ENCODE measurements at places on chromosomes 4 and X.

DNA sequence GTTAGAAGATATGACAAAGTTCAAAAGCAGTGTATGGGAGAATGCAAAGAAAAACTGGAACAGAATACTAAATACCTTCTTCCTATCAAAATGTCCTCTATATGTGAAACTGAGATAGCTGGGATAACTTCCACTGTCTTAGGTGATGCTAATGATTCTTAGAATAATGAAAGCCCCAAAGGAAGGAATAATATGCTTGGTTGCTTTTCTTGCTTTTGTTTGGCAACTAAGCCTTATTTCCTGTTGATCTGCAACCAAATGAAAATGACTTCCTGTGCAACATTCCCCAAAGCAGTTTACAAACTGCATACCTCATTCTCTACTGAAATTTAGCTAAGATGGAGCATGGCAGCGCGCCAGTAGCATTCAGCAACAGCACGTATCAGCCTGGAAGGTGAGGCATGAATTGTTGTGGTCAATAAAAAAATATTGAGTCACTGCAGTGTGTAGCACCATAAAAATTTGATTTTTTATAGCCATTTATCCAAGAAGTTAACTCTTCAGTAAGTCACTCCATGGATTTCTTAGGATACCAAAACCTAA, 18.7 kb downstream of the NDNF start:
- DNase-seq, result peak; percentile 40

DNA sequence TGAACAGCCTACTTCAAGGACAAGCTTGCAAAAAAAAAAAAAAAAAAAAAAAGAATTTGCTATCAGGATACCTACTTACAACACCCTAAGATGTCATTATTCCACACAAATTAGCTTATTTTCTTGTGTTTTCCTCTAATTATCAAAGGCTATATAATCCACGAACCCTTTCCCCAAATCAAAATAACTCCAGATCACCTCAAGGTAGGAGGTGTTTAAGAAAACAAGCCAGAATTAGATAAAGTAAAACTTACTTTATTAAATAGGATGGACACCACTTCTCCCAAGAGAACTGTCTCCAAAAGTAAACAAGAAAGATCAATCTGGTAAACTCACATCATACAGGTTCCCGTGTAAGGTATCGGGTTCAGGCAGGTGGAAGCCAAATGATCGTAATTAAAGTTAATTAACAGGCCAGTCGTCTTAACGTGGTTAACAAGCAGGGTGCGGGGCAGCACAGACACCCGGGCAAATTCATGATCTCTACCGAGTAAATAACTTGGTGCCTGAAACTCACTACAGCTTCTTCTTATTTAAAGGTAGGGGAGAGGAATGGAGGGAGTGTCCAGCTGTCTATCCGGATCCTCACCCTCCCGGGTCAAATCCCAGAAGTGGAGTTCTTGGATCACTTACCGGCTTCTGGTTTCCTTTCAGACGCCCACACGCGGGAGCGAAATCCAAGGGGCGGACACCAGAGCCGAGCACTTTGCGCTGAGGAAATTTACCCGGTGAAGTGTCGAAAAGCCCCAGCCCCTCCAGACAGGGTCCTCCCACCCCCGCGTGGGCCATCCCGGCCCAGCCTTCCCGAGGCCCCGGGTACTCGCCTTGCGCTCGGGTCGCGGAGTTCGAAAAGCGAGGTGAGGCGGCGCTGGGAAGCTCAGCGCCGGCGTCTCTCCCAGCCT, 708 bp downstream of the ARAP2 start:
- DNase-seq, result peak; percentile 20

GRCh38 chr4:14434483-14434882, 567.8 kb upstream of the CPEB2 start:
- peak; percentile 27 for DNase-seq

- peak; percentile 92 for DNase-seq
Measured at GRCh38 chr4:23728393-23728792, 161.5 kb downstream of the PPARGC1A start.

DNA sequence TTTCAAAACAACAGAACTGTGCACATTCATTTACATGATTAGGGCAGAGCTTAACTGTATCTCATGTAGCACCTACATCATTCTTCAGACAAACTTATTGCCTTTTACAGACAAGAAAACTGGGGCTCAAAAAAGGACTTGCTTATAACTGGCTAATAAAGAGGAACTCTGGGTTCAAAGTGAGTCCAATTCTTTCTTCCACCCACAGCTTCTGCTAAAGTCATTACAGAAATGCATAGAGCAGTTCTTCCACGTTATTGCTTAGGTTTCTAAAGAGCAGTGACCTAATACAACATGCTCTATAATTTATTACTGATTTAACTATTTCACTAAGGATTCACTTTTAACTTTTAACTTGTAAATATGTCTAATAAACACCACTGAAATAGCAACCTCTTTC, 60.6 kb downstream of the ELOVL6 start:
- DNase-seq, result no peak

DNA sequence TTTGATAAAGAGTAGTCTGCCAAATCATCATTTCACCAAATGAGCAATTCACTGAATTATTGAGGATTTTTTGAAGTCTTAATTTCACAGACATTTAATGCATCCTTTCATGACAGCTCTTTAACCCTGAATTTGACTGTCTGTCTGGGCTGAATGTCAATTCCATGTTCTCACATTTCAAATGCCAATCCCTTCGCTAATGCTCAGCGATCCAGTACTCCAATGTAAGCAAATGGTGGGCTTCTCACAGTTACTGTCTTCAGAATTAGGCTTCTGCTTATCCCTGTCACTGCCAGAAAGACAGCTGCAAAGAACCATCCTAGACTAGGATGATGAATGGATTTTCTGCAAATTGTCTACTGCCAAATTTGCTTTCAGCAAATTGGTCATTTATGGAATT, 36.2 kb upstream of the USP38 start:
- DNase-seq, result no peak

DNA sequence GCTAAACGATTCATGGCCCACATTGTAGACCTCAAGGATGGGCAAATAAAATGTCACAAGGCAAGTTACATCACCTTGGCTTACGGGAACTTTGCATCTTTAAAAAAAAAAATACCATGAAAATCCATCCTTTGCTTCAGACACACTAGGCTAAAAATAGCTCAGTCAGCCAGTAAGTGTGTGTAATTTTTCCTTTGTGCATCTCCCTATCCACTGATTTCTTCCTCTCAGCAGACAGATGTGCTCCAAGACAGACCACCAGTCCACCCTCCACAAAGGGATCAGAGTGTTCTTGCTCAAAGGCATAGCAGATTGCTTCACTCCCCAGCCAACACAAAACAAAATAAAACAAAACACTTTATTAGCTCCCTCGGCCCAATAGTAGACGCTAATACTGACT, 14.6 kb downstream of the LDB2 start:
- no peak for DNase-seq

DNA sequence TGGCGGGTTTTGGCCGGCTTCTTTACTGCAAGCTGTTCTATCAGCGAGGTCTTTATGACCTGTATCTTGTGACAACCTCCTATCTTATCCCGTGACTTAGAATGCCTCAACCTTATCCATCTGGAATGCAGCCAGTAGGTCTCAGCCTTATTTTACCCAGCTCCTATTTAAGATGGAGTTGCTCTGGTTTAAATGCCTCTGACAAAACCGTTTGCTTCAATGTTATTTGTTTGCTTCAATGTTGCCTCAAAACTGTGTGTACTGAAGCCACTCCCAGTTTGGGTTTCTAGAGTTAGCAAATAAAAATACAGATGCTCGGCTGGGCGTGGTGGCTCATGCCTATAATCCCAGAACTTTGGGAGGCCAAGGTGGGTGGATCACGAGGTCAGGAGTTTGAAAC, 51.6 kb downstream of the ZNF518B start:
- DNase-seq, result no peak

DNA sequence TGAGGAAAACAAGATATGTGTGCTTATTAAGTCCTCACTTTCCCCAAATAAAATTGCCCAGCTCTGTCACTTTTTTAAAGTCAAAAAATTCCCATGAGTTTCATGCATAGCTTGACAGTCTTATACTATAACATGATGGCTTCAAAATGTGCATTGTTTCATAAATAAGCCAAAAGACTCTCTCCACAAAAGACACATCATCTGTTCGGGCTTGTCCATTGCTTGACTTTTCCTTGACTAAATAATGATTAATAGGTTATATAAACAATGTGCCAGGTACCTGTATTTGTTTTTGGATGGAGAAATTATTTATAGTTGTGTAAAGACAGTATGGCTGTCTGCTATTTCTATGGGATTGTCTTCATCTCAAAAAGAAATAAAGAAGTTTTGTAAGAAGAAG, 329.2 kb upstream of the KLF3 start:
- DNase-seq, result no peak

- no peak for DNase-seq
Measured at GRCh38 chr4:102356562-102357202, 11.4 kb upstream of the SLC39A8 start.

DNA sequence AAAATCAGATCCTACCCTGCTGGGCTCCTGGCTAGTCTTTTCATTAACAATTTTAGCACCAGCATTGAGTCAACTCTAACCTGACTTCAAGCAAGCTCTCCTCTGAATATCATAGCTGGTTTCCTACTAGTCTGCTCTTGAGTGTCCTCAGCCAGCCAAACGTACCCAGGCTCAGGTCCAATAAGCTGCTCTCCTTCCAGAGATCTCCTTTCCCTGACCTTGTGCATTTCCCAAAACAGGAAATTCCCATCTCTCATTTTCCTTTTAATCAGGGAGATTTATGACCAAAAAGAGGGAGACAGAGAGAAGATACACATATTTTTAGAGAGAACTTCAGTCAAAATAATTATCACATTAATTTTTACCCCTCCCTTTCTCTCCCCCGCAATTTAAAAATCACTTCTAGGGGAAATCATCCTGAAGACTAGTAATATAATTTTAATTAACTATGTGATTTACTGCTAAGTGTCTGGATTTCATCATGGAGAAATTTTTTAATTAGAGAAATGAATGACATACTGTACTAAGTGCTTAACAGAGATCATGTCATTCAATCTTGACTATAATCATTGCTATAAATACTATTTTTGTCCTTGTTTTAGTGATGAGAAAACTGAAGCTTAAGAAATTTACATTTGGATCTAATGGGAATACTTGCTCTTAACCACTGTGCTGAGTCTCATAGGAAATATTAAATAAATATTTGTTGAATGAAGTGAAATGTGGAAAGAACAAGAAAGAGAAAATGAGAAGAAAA, 421.7 kb upstream of the INTU start:
- DNase-seq, result no peak

- DNase-seq, result peak; percentile 8
Measured at GRCh38 chrX:155071694-155072280, 479 bp downstream of the BRCC3 start.

- no peak for DNase-seq
Measured at GRCh38 chr4:152117520-152117919, 356.7 kb upstream of the GATB start.

- peak; percentile 38 for DNase-seq
Measured at GRCh38 chr4:12118651-12119213, 690.0 kb upstream of the HS3ST1 start.

DNA sequence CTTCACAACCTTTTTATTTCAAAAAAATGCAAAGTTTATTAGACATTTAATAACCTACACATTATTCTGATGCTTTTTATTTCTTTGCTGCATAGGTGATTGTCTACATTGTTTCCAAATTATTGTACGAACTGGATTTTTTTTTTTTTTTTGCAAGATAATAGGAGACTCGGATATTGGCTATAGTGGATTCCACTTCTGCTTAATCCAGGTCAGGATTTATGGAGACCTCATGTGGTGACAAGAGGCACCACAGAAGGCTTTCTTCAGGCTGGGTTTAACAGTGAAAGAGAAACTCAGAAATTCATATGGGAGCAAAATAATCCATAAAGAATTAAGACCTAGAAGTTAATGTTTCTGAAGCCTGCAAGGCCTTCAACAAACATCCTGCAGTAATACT, 2.4 kb upstream of the SLIT2 start:
- peak; percentile 74 for DNase-seq

DNA sequence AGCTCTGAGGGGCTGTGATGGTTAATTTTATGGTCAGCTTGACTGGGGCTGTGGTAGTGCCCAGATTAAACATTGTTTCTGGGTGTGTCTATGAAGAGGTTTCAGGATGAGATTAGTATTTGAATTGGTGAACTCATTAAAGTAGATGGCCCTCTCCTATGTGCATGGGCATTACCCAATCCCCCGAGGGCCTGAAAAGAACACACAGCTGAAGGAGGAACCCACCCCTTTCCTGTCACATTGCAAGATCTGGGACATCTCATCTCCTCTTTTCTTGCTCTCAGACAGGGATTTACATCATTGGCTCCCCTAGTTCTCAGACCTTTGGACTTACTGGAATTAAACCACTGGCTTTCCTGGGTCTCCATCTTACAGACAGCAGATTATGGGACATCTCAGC, 29.4 kb upstream of the NDP start:
- DNase-seq, result peak; percentile 8

GRCh38 chr4:11566444-11567022, 137.8 kb upstream of the HS3ST1 start:
- no peak for DNase-seq

DNA sequence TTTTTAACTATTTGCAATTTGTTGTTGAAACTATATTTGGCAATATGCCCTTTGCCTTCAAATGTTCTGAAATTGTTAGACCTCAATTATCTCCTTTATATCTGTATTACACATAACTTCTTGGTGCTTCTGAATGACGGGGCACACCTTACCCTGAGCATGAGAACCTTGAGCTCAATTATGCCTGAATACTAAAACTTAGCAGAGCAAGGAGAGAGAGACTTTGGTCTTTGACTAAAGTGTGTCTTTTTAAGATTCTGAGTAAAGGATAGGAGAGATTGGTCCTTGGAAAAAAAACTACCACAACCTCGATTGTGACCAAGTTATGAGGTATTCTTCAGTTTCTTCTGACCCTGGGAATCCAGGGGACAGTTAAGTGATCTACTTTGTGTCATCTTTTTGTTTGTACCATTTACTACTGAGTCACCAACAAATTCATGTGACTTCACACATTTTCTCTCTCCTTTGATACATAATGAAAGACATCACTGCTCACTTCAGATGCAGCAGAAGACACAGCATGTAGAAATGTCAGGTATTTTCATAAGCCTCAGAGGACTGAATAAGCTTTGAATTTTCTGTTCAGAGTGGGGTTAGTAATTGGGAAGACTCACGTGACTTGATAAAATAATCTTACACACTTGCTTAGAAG, 51.4 kb downstream of the PTTG2 start:
- DNase-seq, result no peak

GRCh38 chrX:143082537-143082936, 56.8 kb downstream of the SPANXN4 start:
- no peak for DNase-seq

- no peak for DNase-seq
Measured at GRCh38 chr4:123446865-123447474, 50.4 kb downstream of the SPRY1 start.

GRCh38 chrX:97787849-97788248, 904.1 kb downstream of the RPA4 start:
- no peak for DNase-seq

DNA sequence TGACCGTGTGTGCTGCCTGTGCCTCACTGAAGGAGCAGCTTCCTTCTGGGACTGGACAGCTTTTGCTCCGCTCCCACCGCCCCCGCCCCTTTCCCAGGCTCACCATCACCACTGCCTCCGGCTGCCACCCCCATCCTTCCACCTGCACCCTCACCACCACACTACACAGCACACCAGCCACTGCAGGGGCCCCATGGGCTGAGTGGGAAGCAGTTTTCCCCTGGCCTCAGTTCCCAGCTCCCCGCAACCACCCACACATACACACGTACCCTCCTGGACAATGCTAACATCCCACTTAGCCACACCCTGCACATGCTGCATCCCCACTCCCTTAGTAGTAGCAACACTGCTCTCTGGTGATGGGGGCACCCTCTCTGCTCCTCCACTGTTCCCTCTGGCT, 29.6 kb upstream of the COX18 start:
- DNase-seq, result no peak

- no peak for DNase-seq
Measured at GRCh38 chrX:65493431-65493830, 41.2 kb downstream of the LAS1L start.

Data from fibroblast of mammary gland (primary cell).